ENCODE measurements at places on chromosomes 4 and X.

DNA sequence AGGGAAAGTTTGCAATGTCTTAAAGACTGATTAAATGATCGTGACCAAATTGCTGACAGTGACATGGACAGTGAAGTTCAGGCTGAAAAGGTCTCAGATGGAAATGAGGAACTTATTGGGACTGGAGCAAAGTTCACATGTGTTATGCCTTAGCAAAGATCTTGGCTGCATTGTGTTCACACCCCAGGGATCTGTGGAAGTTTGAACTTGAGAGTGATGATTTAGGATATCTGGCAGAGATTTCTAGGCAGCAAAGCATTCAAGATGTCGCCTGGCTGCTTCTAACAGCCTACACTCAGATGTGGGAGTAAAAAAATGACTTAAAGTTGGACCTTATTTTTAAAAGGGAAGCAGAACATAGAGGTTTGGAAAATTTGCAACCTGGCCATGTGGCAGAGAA lies 21.4 kb downstream of the SCARB2 start:
- DNase-seq = no peak

GRCh38 chr4:108607079-108607815 lies 13.1 kb upstream of the RPL34 start:
- no peak for DNase-seq

DNA sequence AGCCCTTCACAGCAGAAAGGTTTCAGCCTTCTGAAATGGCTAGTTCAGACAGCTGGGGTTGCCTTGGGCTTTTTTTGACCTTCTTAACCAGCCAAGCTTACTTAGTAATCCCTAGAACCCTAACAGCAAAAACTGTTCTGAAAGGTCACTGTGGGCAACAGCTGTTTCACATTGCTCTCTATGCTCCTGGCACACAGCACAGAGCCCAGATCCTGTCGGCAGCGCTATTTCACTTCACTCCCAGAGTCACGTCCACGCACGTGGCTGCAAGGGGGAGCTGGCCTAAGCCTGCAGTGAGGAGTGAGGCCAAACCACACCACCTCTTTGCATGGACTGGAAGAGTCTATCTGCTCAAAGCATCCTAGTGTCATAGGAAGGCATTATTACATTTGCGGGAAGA lies 32.0 kb upstream of the STS start:
- peak; percentile 27 for DNase-seq

DNA sequence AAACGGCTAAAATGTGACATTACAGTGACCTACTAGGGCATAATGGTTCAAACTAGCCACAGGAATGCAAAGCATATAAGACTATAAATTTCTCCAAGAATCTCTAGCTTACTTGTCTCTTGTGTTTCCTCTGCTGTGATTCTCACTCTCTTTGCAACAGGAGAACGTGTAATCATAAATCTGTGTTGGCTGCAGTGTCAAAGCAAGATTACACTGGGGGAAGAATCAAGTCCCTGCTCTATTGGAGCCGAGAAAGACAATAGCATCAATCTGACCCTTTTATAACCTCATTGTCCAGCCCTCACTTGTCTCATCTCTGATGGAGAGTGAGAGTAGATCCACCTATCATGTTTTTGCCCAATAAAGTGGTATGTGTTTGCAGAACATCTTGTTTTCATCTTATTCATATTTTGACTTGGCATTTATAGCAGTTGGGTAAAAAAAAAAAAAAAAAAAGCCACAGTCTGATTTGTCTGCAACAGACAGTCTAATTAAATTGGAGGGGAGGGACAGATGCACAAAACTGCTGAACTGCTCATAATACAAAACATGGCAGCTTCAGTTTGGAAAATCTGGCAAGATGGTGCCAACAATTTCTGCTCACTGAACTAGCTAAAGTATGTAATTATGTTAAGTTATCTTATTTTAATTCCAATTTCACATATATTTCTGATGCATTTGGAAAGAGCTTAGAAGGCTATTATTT lies 165.0 kb upstream of the GABRA2 start:
- no peak for DNase-seq

GRCh38 chrX:71365356-71365874 lies 742 bp upstream of the TAF1 start:
- no peak for DNase-seq

- DNase-seq = no peak
Measured at GRCh38 chr4:52234561-52235440, 183.7 kb downstream of the SPATA18 start.

DNA sequence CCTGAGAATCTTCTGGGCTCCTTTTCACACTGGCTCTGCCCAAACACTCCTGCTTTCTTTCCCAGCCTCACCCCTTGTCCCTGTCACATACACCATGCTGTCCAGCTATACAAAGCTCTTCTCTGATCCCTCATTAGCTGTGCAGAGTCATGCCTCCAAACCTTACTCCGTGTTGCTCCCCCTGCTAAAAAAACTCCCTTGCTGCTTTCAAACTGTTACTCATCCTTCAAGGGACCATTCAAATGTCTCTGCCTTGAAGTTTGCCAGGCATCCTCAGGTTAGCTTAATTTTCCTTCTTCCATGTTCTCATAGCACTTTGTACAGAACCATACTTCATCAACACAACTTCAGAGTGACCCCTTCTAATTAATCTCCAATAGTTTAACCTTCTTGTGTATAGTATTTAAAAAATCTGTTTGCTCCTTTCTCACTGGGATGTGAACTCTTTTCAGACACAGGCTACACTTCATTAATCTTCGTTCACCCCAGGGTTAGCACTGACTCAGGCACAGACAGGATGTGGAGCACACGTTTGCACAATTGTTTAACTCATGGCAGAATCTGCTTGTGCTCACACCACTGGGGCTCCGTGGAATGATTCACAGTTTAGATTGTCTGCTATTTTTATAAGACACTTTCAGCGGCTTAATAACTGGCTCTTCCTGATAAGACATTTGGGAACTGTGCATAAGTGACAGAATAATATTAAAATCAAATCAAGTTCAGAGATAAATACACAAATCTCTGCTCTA lies 21.4 kb upstream of the SEL1L3 start:
- no peak for DNase-seq

- no peak for DNase-seq
Measured at GRCh38 chrX:154661170-154661569, 7.8 kb upstream of the CTAG2 start.

DNA sequence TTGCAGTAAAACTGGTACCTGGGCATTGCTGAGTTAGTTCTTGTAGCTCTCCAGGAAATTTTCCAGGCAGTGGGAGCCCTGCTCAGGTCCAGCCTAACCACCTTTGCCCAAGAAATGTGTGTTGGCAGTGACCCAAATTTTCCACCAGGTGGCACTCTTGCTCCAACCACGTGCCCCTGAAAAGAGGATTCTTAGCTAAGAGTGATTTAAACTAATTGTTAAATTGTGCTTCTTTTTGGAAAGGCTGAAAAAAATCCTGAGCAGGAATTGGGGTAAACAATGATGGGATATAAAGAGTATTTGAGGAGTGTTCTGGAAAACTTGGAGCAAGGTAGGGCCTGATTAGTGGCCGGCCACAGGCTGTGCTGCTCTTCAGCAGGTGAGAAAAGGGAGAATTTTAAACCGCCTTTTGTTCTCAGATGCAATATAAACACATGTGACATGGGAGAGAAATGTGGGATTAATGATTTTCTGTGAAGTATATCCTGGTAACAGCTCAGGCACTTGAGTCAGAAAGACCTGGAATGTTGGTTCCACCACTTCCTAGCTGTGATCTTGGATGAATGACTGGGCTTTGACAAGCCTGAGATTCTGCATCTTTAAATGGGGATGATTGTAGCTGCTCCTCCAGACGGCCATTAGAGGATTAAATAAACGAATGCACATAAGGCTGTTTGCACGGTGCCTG lies 219.6 kb downstream of the PTTG2 start:
- peak; percentile 66 for DNase-seq

DNA sequence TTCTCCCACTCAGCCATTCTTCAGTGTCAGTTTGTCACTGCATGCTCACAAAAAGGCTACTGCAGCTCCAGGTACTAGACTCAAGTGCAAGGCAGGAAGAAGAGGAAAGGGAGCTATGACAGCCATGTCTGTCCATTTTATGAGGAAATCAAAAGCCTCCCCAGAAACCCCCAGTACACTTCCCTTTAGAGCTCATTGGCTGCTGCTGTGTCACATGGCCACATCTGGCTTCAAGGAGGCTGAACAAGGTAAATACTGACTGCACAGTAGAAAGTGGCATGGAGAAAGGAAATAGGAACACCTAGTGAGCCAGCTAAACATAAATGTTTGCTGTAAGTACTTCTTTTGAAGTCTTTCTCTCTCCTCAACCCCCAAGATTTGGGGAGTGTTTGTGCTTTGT lies 67.2 kb upstream of the FRAS1 start:
- DNase-seq = no peak

- DNase-seq = no peak
Measured at GRCh38 chrX:11363069-11363594, 69.9 kb downstream of the AMELX start.

DNA sequence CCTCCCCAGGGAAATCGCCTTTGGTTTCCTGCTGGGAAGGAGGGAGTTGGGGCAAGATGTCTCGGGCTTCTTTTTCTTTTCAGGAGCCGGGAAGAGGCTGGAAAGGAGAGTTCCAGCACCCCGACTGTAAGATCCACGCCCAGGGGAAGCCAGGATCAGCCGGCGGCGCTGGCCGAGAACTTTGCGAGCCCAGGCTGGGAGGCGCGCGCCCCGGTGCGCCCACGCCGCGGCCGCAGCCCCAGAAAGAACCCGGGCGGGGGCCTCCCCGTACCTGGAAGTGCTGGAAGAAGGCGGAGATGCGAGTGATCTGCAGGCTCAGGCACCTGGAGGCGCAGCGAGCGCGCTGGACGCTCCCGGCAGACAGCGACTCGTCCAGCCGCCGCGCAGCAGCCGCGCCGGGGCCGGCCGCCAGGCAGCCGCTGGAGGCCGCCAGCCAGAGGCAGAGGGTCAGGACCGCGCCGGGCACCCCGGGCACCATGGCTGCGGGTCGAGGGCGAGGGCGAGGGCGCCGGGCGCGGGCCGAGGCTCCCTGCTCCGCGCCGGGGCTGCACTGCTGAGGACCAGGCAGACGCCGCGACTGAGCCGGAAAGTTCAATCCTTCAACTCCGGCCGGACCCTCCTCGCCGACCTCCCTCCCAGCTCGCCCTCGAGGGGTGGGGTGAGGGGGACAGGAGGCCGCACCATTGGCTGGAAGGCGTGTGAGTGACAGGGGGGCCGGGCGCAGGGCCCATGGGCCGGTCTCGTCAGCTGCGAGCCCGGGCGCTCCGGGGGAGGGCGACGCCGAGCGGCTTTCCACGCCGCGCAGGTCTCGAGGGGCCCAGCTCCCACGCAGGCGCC lies at the start of gene ANOS1:
Gene ANOS1, minus strand, starts transcription at position 579 of the 837 bp plus-strand sequence. Its CDS starts 101 bp downstream, at position 478.
- DNase-seq = no peak

DNA sequence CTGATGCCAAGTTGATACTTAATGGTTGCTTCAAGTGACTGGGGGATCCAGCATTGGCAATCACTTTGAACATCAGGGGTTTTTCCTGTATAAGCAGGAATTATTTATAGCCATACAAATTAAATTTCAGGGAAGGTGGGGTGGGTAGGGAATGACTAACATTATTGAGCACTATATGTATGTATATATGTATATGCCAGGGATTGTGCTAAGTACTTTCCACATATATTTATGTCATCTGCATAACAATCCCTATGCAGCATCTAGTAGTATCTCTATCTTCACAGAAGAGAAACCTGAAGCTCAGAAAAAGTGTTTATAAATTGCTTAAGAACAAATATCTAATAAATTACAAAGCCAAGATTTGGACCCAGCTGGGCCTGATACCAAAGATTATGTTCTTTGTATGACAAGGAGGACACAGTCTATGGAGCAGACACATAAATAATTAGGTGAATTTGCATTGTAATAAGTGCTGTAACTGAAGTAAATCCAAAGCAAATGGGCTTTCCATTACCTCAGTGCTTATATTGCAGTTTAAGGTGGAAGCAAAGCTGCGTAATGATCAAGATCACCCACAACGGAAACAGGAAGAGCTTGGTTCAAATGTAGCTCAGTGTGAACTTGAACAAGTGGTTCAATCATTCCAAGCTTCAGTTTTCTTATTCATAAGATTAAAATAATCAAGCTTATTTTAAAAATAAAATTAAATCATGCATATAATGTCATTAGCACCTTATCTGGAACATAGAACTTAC lies 18.9 kb upstream of the RASGEF1B start:
- no peak for DNase-seq

DNA sequence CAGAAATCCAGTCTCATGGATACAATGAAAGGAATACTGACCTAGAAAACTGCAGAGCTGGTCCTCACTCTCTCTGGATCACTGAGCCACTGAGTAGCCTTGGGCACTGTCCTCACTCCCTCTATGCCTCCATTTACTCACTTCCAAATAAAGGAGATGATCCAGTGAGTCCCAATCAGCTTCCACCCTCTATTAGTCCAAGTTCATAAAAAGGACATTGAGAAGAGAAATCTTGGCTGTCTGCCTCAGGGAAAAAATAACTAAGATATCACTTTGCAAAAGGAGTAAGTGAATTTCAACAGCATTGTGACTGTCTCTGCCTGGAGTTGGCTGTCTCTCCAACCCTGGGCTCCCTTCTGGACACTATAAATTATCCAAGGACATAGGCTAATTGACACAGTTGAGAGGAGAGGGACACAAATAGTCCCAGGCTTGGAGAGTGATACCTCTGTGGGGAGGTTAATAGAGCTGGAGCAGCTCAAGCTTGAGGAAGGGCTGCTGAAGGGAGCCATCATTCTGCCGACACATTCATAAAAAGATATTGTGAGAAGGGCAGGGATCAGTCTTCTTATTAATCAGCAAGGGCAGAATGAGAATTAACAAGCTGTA lies 572.3 kb downstream of the RAB28 start:
- DNase-seq = no peak

- DNase-seq = no peak
Measured at GRCh38 chrX:44344194-44344593, 722 bp upstream of the EFHC2 start.

GRCh38 chrX:134186362-134187121 lies 50.4 kb upstream of the CCDC160 start:
- DNase-seq = no peak

DNA sequence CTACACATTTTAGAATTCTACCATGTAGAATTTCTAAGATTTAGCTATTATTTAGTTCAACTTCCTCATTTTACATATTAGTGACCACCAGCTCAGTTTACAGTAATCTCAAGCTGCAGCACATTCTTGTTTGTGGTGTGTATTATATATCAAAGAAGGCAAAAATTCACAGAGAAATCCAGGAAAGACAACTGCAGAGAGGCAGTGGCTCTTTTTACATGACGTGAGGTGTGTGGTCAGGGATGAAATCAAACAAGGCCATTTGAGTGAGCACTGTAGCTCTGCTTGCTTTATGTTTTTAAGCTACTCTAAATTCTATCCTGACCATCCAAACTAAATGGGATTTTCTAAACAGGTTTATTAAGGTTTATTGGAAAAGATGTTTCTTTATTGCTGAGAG lies 71.1 kb downstream of the COL25A1 start:
- DNase-seq = no peak

DNA sequence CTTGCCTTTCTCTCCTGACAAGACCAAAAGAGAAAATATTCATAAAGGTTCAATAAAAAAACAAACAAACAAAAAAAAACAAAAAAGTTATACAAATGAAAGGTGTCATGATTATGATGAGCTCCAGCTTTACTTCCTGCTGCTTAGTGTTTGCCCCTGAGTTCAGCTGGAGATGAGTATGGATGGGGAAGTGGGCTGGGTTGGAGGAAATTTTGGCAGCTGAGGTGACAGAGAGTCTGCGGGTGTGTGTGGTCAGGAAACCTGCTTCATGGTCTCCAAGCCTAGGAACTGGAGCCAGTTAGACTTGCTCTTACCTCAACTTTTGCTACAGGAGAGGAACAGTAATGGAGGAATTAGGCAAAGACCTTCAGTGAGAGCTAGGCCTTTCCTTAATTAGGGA lies 4.3 kb upstream of the CYSLTR1 start:
- no peak for DNase-seq
